Anterior cingulate cortex (tissue), 58 donors: ENCODE measurements at places on chromosomes 12 and 14.

- no peak for DNase-seq
Observed at GRCh38 chr14:69013943-69014782, 35.1 kb upstream of the ACTN1 start.

- no peak for DNase-seq
Observed at GRCh38 chr14:44971459-44971858, 9.5 kb downstream of the TOGARAM1 start.

- no peak for DNase-seq
Observed at GRCh38 chr12:84732828-84733340, 179.7 kb downstream of the SLC6A15 start.

GRCh38 chr12:74285773-74286172, 251.9 kb upstream of the ATXN7L3B start:
- no peak for DNase-seq

GRCh38 chr14:43145361-43145760, 1361.7 kb downstream of the FSCB start:
- DNase-seq: no peak

DNA sequence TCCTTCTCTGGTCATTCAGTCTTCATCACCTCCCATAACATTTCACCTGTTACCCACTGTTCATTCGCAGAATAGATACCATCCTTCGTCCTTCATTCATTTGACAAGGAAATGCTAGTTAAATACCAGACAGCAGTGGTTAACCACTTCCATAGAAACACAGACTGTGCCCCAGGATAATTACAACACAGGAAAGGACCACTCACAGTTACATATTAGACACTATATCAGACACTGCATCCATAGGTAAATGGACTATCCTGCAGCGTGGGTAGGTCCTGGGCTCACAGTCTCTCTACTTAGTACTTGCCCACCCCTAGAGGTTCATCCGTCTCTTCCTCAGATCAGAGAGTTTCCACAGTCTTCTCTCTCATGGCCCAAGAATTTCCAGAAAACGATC, 1044.6 kb downstream of the VRK1 start:
- no peak for DNase-seq

- DNase-seq: no peak
Observed at GRCh38 chr14:56811593-56812363, 1.5 kb upstream of the OTX2 start.

- no peak for DNase-seq
Observed at GRCh38 chr14:103700753-103701490, 14.3 kb downstream of the XRCC3 start.

GRCh38 chr12:107955966-107956643, 173.0 kb upstream of the WSCD2 start:
- DNase-seq: no peak

GRCh38 chr12:18454330-18454729, 193.0 kb downstream of the PIK3C2G start:
- DNase-seq: no peak

GRCh38 chr12:100566887-100567637, 6.4 kb upstream of the GAS2L3 start:
- DNase-seq: peak; percentile 31

DNA sequence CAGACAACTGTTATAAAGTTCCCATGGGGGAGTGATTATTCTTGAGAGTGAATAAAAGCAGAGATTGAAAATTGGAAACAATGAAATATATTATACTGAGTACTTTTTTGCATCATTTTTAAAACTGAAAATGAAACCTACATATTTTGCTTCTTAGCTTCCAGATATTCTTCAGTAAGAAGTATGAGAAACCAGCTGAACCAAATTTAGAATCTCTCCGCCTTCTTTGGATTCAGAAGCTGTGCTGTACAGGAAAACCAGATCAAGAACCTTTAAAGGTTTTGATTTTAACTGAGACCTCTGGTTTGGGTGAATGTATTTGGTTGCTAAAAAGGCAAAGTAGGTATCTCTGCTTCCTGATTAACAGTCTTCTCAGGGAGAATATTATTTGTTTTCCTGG, 109.4 kb downstream of the AKAP6 start:
- no peak for DNase-seq

DNA sequence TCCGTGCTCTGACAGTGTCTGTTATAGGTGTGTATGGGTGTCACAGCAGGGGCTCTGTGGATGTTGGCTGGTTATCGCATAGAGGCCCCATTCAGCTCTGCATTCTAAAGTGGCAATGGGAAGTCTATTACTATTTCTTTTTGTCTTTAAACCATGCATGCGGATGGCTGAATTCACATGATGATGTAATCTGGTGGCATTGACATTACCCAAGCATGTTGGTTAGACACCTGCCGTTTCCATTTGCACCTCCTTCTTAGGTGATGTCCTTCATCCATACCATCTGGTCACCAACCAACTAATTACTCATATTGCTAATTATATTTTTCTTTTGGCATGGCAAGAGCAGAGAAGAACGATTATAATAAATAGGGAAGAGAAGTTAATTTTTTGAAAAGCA, 270.8 kb upstream of the RGS6 start:
- no peak for DNase-seq

DNA sequence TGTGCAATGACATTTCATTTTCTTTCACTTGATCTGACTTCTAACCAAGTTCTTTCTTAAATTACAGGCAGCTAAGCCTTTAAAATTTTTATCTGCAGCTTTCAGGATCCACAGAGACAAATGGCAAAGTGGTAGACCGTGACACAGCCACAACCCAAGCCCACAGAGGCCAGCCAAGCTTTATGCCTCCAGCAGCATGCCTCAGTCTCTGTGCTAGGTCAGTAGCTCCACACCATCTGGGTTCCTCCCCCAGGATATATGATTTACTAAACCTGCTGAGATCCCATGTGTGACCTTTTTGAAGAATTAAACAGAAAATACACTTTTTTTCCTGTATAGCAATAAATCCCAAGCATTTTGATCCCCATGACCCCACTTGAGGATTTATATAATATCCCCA, 290.4 kb upstream of the CAND1 start:
- DNase-seq: no peak
